ENCODE measurements at places on chromosomes 6 and 20. TPM values are rescaled to one million over a fixed set of nuclear protein-coding genes. Genes with fewer than 3 reads are reported as not detected.

DNA sequence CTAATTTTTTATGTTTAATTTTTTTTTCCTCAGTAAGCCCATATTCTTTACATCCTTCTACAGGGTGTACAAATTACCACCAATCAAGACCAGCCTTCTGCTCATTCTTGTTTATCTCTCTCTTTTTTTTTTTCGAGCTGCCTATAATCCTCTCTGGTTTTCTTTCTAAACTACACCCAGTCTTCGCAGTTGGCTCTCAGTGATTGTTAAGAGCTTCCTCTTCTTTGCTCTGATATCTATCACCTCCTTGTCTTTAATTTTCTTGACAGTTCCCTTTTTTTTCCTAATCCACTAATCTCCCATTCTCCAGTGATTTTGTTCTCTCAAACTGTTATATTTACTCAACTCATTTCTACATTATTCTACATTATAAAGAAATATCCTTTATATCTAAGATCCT, 38.5 kb upstream of the PTPRK start:
- DNase-seq: no peak

DNA sequence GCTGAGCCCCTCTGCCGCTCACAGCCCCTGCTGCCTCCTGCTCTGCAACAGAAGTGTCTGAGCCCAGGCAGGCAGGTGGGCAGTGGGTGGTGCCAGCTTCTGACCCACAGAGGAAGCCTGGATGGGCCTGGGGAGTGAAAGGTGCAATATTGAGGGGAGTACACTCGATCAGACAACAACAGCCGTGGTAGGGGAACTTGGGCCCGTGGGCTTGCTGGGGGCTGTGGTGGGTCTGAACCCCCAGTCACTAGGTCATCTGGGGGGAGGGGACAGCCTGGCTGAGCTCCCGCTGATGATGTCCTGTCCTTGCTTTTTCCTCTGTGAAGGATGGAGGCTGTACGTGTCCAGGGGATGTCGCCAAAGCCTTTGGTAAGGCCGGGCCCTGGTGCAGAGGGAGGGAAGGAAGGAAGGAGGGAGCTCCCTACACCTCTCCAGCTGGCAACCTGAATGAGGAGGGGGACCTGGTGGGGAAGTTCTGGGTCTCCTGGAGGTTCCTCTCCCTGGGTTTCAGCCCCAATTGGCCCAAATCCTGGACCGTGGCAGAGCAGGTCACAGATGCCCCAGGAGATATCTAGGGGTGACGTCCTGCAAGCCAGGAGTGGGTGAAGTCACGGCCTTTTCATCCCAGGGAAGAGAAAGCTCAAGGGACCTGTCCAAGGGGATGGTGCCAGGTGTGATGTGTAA, 47.2 kb downstream of the GMPR start:
- DNase-seq: no peak

GRCh38 chr6:6781873-6782227, 193.3 kb downstream of the LY86 start:
- DNase-seq: no peak

GRCh38 chr20:4021906-4022305, 6.5 kb upstream of the RNF24 start:
- no peak for DNase-seq

The TINAG gene
- polyA plus RNA-seq: 38.7 TPM

The CD83 gene
- 16.6 TPM for polyA plus RNA-seq
